ENCODE measurements at places on chromosomes 5 and 9.
A peak's percentile ranks its signal among the peaks of the same experiment; 100 is the strongest.

DNA sequence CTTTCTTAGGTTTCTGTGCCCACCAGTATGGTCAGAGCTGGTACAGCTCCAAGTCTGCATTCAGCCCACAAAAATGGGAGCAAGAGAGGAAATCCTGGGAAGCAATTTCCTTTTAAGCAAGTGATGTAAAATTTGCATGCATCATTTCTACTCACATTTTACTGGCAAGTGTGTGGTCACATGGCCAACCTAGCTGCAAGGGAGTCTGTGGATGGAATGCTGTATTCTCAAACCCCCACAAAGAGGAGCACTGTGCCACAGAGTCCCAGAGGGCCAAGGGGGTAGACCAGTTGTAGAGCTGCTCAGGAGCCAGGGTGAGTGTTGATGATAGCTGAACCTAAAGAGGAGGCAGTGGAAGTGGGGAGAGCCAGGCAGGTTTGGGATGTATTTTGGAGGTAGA is 154.3 kb upstream of the SPRY4 start:
- no peak for DNase-seq

GRCh38 chr5:78221964-78222451 is 72.5 kb downstream of the AP3B1 start:
- DNase-seq = peak; percentile 52

- no peak for DNase-seq
Observed at GRCh38 chr5:161312882-161313281, 233.6 kb downstream of the GABRB2 start.

DNA sequence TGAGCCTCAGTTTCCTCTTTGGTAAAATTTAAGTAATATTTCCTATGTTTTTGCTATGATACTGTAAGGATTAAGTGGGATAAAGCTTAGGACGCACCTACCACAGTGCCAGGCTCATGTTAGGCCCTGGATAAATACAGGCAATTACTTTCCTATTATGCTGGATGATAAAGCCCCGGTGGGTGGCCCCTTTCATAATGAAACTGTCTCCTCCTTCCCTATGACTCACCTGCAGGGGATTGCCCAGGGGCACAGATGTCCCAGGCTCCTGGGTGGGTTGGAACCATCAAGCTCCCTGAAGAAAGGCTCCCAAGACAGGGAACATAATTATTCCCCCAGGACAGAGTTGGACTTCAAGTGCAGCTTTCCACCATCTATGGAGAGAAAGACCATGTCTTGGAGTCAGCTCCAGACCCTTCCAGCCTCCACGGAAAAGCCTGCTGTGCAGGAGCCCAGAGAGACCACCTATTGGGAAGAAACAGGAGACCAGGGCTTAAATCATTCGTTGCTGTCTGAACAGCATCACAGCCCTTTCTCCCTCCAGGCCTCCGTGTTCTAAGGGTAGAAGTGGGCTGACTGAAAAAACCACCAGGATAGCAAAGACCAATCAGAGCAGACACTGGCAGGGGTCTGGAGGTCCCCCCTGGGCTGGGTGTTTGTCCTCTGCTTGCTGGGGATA is 43.2 kb upstream of the FOXE1 start:
- DNase-seq = no peak

DNA sequence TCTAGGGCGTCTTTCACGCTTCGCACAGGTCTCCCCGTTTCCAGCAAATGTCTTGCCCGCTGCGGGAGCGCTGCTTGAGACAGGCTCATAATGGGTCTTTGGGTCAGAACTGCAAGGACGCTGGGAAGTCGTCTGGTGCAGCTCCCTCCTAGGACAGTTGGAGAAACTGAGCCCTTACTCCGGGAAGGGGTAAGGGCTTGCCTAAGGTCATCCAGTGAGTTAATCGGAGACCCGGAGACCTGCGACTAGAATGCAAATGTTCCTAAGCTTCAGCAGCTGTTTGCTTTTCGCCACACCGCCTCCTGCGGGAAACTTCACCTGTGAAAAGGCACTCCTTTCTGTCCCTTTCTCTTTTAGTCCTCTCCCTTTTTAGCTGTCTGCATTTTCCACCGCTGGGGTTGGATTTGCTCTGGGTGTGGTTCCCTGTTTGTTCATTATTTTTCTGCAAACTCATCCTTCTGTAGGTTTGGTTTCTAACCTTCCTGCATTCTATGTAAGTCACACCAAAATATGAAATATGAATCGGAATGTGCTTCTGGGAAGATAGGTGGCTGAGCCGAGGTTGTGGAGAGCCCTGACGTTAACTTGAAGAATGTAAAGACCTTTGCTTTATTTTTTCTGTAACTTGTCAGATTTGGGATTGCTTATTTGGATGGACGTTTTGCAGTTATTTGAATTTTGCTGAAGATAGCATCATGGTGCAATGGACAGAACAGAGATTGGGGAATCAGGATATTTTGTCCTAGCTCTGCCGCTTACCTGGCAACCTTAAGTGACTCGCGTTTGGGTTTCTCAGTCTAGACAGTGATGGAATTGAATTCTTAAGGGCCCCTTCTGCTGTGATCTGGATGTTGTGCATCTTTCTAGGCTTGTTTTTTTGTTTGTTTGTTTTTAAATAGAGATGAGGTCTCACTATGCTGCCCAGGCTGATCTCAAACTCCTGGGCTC is 909 bp downstream of the SLC36A1 start:
- peak; percentile 31 for DNase-seq

DNA sequence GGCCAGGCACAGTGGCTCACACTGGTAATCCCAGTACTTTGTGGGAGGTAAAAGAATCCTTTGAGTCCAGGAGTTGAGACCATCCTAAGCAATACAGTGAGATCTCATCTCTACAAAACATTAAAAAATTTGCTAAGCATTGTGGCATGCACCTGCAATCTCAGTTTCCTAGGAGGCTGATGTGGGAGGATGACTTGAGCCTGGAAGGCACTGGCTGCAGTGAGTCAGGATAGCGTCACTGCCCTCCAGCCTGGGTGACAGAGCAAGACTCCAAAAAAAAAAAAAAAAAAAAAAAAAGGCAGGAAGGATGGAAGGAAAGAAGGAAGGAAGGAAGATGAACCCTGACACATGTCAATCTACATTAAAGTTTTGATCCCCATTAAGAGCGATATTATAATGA is 1452.2 kb upstream of the ACO1 start:
- no peak for DNase-seq

DNA sequence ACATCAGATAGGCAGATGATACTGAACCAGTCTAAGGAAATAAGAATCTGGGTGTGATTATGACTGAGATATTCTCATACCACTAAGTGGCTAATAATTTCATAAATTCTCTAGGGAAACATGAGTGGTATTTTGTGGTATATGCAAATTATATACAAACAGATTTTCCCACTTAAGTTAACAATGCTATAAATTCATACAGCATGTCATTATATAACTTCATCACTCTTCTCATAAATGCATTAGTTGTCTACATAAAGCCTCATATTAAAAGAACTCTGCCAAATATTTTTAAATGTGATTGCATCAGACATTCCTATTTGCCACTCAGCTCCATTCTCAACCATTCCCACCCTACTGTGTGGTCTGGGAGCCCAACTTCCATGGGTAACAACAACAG is 226.5 kb downstream of the TLE1 start:
- DNase-seq = no peak

DNA sequence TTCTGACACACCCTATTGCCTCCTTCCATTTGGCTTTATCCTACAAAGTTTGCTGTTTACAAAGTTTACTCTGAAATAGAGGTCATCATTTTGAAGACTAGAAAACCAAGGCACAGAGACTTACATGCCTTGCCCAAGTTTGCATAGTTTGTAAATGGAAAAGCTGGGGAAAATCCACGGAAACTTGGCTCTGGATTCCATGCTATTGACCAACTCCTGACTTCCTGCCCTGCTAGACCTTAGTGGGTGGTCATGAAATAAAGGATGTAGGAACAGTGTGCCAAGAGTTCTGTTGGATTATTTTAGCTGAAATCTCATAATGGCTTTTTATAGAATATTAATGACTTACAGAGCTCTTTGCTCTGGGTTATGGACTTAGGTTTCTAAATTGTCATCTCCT is 69.5 kb downstream of the GRIA1 start:
- no peak for DNase-seq

DNA sequence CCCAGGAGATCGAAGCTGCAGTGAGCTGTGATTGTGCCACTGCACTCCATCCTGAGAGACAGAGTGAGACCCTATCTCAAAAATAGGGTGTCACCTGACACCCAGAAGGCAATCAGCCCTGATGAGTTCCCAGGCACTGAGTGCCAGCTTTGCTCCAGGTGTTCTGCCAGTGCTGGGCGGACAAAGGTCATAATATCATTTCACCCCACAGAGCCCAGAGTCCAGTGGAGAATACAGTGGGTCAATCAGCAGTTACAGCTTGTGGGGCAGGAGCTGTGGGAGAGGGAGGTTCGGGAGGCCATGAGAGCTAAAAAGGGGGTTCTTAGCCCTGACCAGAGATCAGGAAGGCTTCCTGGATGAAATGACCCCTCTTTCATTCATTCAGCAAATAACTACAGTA is 24.4 kb upstream of the SH3RF2 start:
- no peak for DNase-seq

DNA sequence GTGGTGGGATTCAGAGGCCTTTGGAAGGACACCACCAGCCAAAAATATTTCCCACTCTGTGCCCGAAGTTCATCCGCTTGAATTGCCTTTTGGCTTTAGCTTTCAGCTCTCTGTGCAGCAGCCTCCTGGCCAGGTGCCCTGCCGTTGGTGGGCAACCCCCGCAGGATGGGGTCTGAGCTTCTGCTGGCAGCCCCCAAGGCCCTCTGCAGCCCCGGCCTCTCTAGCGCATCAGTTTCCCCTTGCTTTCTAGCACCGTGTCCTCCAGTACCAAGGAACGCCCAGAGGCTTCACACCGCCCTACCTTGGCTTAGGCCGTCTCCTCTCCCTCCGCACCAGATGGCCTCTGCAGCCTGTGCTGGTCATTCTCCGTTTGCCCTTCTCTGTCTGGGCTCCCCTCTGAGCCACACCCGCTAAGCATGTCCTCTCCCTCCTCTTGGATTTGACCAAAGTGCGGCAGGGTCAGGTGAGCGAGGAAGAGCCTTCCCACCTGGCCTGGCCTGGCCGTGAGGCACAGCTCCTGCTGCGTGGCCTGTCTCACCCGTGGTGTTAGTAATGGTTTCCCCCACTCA is 4.2 kb upstream of the TSC1 start:
- no peak for DNase-seq

GRCh38 chr5:120082316-120083068 is 381.6 kb upstream of the PRR16 start:
- DNase-seq = no peak

DNA sequence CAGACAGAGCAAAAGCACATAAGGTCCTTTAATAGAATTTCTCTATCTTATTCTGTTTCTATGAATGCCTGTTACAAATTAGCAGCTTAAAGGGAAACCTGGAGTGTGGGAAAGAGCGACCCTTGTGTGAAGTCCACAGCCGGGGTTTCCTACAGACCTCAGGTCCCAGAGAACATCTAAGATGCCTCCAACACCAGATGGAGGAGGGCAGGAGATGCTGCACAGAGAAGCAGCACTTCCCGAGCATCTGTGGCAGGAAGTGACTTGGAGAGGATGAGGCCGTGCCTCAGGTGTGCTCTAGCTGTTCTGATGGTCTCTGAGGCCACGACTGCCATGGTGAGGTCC is 26.8 kb downstream of the IRF1 start:
- no peak for DNase-seq

DNA sequence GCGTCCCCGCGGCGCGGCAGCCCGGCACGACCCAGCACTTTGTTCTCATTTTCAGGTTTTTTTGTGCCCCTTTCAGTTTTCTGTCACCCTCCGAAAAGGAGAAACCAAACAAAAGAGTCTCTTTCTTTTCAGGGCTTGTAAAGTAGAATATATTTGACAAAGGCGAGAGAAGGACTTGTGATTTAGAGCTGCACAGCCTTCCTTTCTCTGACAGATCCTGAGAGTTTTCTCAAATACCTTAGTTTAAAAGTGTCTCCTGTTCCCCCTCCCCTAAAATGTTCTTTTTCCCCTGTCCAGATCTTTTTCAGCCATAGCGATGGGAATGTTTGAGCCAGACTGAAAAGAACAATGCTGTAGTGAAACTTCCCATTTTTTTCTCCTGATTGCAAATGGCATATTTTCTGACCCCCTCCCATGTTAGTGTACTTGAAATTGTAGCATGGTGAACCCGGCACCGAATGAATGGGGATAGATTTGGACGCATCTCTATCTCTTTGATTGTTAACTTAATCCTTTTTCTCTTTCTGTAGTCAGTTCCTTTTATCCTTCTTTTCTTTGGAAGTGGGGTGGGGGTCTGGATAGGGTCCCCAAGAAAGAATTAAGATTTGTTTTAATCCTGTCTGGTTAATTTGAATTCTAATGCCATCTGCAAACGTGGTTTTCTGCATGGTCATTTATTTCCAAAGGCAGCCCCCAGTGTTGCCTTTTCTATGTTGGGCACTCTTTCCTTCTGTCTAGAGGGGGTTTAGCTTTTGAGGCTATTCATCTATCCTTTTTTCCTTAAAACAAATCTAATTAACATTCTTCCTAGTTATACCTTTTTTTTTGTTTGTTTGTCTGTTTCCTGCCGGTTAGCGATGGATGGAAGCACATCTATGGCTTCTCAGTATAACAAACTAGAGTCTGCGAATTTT is 2.2 kb downstream of the ZSWIM6 start:
- DNase-seq = no peak

- DNase-seq = no peak
Observed at GRCh38 chr5:169939731-169940130, 40.6 kb downstream of the INSYN2B start.

DNA sequence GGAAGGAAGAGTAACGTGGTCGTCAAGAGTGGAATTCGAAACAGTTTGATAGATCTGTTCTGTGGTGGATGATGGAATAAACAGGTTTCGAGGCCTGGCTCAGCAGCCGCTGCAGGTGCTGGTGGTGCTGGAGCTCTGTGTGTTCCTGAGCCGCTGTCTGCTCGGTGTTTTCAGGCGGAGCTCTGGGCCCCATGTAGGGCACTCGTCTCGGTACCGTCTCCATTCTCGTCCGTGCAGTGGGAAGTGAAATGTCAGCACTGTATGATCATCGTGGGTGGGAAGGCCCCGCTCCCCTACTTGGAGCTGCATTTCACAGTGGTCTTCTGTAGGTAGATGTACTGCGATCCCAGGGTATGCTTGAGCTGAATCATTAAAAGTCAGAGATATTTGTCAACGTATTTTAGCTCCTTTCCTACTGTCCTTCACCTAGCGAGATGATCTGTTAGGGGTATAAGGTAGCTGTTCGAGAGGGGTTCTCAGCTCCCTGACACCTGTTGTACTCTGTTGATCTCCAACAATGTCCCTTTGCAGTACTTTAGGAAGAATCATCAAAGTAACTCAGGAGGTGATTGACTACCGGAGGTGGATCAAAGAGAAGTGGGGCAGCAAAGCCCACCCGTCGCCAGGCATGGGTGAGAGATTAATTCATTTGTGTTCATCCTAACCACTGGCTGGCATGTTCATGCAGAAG is 35.9 kb downstream of the TENT4A start:
- DNase-seq = no peak

GRCh38 chr9:36193023-36193422 is 2.3 kb downstream of the CLTA start:
- DNase-seq = peak; percentile 33

DNA sequence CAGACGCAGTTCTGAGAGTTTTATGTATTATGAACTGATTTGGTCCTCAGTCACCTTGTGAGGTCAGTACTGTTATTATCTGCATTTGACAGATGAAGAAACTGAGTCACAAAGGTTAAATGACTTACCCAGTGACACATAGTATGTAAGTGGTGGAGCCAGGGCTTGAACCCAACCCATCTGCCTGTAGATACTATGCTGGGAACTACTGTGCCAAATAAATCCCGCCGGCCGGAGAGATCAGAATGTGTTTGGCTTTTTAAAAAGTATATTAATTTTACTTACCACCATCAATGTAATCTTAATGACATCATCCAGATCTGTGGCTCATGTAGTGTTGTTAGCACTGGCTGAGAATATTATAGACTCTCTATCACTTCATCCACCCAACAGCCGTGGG is 80.8 kb downstream of the ZNF618 start:
- DNase-seq = no peak

- no peak for DNase-seq
Observed at GRCh38 chr5:170355601-170356098, 33.5 kb downstream of the KCNMB1 start.

All from inflammatory macrophage treated with lipopolysaccharide for 1 hour (primary cell).